H1 (cell line): ENCODE measurements at places on chromosomes 6 and 20. TPM values are rescaled to one million over a fixed set of nuclear protein-coding genes. Genes with fewer than 3 reads are reported as not detected.

The MOXD1 gene
- 1.4 and 1.6 TPM in 2 replicates for total RNA-seq

The TLDC2 gene
- 0.23 and 0.34 TPM in 2 replicates for total RNA-seq

DNA sequence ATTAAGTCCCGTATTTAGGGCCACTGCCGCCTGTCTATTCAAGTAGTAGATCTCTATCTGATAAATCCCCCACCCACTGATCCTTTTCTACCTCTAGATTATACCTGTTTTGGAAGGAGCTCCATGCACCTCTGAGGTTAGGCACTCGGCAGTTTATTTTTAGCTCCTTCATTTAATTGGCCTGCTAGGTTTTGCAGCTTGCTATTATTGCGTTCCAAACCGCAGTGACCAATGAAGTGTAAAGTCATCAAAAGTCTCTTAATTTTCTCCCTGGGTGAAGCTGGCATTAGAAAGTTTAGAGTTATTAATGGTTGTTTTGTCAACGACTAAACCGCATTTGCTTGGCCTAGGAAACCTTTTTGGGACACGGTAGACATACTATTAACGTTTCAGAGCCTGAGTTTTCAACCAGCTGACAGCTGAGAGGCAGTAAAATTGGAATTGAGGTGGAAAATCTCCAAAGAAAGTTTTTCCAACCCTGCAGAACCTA is 60.0 kb downstream of the RFPL4B start:
- peaks cover 6% of the 10 kb centered on the region; the same call in 1 of the 2 replicates for H3K4me1 ChIP-seq
- H3K36me3 ChIP-seq = no peaks in the 10 kb centered on the region
- no peak for DNase-seq
- no peaks in the 10 kb centered on the region for H3K27me3 ChIP-seq
- no peak overlapping the region for H3K27ac ChIP-seq

- no peak for DNase-seq
- H3K27ac ChIP-seq = no peak overlapping the region
- no peaks in the 10 kb centered on the region for H3K36me3 ChIP-seq
These were observed 98.9 kb downstream of the ZNF217 start for GRCh38 chr20:53494753-53495152.

GRCh38 chr6:43758617-43759050 is 11.4 kb upstream of the VEGFA start:
- no peaks in the 10 kb centered on the region for H3K4me1 ChIP-seq
- H3K27ac ChIP-seq = no peak overlapping the region
- no peaks in the 10 kb centered on the region for H3K36me3 ChIP-seq
- H3K27me3 ChIP-seq = no peaks in the 10 kb centered on the region

DNA sequence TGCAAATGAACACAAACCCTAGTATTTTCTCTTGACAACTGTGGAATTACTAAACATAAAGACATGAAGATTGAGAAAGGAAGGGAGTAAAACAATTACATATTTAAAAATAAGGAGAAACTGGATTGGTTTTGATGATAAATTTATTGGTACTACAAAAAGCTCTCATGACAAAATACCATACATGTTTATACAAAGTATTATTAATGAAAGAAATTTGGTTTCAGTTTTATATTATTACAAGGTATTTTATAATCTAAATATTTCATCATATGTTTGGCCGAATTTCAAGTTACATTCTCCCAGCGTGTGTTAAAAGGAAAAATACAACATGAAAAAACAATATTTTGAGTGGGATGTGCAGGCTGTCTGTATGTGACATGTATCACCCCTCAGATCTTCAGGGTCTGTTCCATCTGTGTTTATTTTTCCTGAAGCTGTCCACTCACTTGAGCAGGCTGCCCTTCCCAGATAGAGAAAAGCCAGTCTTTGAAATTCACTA is 568.4 kb downstream of the NKAIN2 start:
- H3K36me3 ChIP-seq = no peaks in the 10 kb centered on the region
- no peaks in the 10 kb centered on the region for H3K4me1 ChIP-seq
- no peaks in the 10 kb centered on the region for H3K27me3 ChIP-seq
- H3K27ac ChIP-seq = no peak overlapping the region
- DNase-seq = no peak

GRCh38 chr6:147262946-147263345 is 58.7 kb downstream of the STXBP5 start:
- no peaks in the 10 kb centered on the region for H3K4me1 ChIP-seq
- no peak overlapping the region for H3K27ac ChIP-seq
- no peaks in the 10 kb centered on the region for H3K27me3 ChIP-seq
- H3K4me3 ChIP-seq = no peak overlapping the region
- no peaks in the 10 kb centered on the region for H3K36me3 ChIP-seq

DNA sequence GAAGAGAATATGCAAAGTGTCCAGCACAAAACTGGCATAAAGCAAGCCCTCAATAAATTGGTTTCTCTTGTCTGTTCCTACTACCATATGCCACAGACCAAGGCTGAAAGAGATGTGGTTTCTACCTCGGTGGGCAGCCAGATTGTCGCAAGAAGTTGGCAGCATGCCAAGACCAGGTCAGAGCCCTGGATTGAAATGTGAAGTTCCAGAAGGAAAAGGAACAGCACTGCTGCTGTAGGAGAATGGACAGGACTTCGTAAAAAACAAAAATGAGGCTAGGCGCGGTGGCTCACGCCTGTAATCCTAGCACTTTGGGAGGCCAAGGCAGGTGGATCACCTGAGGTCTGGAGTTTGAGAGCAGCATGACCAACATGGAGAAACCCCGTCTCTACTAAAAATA is 22.1 kb downstream of the MRPL14 start:
- no peaks in the 10 kb centered on the region for H3K27me3 ChIP-seq
- H3K4me3 ChIP-seq = no peak overlapping the region
- no peaks in the 10 kb centered on the region for H3K4me1 ChIP-seq
- peaks cover 9% of the 10 kb centered on the region; the same call in 1 of the 2 replicates for H3K36me3 ChIP-seq
- H3K27ac ChIP-seq = no peak overlapping the region
- DNase-seq = no peak

DNA sequence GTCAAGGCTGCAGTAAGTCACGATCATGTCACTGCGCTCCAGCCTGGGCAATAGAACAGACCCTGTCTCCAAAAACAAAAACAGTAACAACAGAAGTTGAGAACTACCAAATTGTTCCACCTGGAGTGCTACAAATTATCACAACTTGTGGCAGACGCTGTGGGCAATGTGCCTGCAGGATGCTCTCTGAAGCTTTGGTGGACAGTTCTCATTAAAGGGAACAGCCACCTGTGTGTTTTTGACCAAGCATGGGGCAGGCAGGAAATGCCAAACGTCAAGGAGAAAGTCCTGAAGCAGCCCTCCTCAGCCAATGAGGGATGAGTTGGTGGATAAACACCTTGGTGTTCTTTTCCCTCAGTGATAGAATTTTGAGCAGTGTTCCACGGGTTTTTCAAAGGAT is 15.8 kb downstream of the COX4I2 start:
- H3K27ac ChIP-seq = no peak overlapping the region
- no peaks in the 10 kb centered on the region for H3K36me3 ChIP-seq
- no peak for DNase-seq

DNA sequence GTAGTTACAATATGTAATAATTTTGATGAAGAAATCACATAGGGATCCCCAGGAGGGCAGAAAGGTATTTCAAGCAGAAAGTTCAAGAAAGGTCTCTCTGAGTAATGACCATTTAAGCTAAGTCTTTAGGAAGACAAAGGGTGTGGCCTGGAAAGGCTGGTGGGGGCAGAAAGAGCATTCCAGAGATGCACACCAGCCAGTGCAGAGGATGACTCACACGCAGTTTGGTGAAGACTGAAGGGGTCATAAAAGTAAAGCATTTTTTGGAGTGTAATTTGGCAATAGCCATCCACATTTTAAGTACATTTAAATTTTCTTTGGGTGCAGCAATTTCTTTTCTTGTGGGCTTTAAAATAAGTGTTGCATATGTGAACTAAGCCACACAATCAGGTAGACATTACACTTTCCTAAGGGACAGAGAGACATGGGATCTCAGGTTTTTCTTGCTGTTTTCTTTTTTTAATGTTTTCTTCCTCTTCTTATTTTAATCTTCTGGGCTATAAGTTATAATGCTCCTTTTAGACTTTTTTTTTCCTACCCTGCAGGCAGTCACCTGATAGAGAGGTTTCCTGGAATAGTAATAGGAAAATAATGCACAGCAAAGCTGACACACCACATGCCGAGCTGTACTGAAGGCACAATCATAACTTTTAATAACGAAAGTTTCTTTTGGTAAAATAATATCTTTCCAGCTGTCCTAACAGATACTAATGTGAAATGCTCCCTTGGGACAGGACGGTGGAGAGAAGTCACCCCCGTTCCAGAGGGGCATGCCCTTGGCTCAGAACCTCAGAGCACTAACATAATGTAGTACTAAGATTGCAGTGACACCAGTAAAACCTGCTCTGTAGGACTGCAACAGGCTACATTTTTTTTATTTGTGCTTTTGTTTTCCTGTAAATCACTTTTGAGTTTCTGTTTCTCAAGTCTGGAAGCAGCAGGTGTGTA is 49.6 kb upstream of the PTPRK start:
- no peaks in the 10 kb centered on the region for H3K36me3 ChIP-seq
- no peak overlapping the region for H3K4me3 ChIP-seq
- H3K27me3 ChIP-seq = no peaks in the 10 kb centered on the region
- H3K27ac ChIP-seq = no peak overlapping the region

GRCh38 chr6:106194949-106195921 is 109.1 kb downstream of the PRDM1 start:
- peaks cover 2% of the 10 kb centered on the region; the same call in 1 of the 2 replicates for H3K4me1 ChIP-seq
- H3K36me3 ChIP-seq = no peaks in the 10 kb centered on the region
- H3K4me3 ChIP-seq = no peak overlapping the region
- DNase-seq = no peak
- H3K27ac ChIP-seq = no peak overlapping the region

- no peaks in the 10 kb centered on the region for H3K27me3 ChIP-seq
- H3K27ac ChIP-seq = no peak overlapping the region
- no peak overlapping the region for H3K4me3 ChIP-seq
- no peaks in the 10 kb centered on the region for H3K36me3 ChIP-seq
- DNase-seq = no peak
These were observed 86.6 kb downstream of the CD40 start for GRCh38 chr20:46204594-46205186.

DNA sequence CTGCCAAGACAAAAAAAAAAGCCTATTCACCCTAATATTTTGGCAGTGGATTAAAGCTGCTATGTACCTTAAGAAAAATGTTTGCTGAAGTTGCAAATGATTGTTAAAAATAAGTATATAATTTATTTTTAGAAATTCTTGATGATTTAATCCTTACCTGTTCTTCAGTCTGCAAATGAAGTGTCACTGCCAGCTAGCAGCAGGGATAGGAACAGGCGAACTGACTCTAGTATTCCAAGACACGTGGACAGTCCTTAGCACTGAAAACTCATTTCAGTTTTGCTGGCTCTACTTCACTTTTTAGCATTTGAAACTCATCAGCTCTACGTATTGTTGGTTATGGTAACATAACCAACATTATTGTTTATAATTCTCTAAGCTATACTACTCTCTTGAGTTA is 204.4 kb upstream of the ID4 start:
- no peaks in the 10 kb centered on the region for H3K4me1 ChIP-seq
- no peaks in the 10 kb centered on the region for H3K27me3 ChIP-seq
- no peaks in the 10 kb centered on the region for H3K36me3 ChIP-seq
- no peak overlapping the region for H3K27ac ChIP-seq
- no peak for DNase-seq

- no peaks in the 10 kb centered on the region for H3K27me3 ChIP-seq
- DNase-seq = no peak
- H3K27ac ChIP-seq = no peak overlapping the region
- H3K4me3 ChIP-seq = no peak overlapping the region
- H3K4me1 ChIP-seq = no peaks in the 10 kb centered on the region; the same call in 1 of the 2 replicates
- no peaks in the 10 kb centered on the region for H3K36me3 ChIP-seq
These were observed 174.7 kb upstream of the AHI1 start for GRCh38 chr6:135672256-135672655.

GRCh38 chr20:60378620-60379019 is 420.4 kb downstream of the CDH26 start:
- H3K4me1 ChIP-seq = no peaks in the 10 kb centered on the region
- no peak overlapping the region for H3K4me3 ChIP-seq
- H3K27me3 ChIP-seq = no peaks in the 10 kb centered on the region
- DNase-seq = no peak

- H3K4me3 ChIP-seq = no peak overlapping the region
- no peak for DNase-seq
- no peak overlapping the region for H3K27ac ChIP-seq
- H3K36me3 ChIP-seq = peaks cover 4% of the 10 kb centered on the region; the same call in 1 of the 2 replicates
- H3K4me1 ChIP-seq = no peaks in the 10 kb centered on the region
- H3K27me3 ChIP-seq = no peaks in the 10 kb centered on the region
These were observed 176.4 kb downstream of the TBC1D32 start for GRCh38 chr6:121157906-121158305.

DNA sequence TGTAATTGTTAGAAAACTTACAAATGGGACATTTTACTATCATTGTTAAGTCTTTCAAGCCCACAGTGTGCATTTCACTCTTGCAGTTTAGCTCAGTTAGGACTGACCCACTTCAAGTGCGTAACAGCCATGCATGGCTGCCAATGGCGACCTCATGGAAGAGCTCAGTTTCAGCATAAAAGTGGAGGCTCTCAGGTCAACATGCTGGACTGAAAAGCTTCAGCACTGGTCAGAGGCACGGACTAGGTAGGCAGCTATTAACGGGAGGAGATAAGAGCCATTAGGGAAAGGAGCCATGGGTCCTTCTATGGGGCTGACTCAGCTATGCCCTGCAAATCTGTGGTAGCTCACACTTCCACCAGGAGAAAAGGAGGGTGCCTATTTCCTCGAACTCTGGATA is 101.8 kb downstream of the TTLL2 start:
- DNase-seq = no peak
- H3K4me3 ChIP-seq = no peak overlapping the region
- H3K27me3 ChIP-seq = no peaks in the 10 kb centered on the region
- H3K36me3 ChIP-seq = no peaks in the 10 kb centered on the region
